NCI-H460 (cell line): ENCODE measurements at places on chromosomes 13 and 19.

GRCh38 chr13:50611117-50611781, 232.2 kb downstream of the DLEU7 start:
- DNase-seq = no peak

- no peak for DNase-seq
Measured at GRCh38 chr13:111304603-111305289, 15.7 kb upstream of the TEX29 start.

DNA sequence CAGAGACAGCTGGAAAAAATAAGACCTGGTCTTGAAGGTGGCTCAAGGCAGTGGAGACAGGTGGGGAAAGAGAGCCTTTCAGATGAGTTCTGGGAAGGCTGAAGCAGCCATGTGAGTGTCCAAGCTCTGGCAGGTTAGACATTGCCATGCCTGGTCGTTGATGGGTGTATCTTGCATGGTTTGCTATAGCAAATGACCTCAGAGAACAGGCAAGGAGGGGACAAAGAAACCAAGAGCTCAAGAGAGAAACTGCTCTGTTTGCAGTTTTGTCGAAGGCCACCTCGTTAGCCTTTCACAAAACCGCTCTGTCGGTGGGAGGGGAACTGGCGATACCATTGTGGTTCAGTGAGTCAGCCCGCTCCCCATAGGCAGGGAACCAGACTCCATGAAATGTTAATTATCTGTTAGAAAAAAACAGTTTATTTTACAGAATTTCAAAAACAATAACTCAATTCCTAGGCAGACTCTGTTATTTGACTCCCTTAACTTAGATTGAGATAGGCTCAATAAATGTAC, 82.8 kb upstream of the ARGLU1 start:
- no peak for DNase-seq

- peak; percentile 39 for DNase-seq
Measured at GRCh38 chr19:34430738-34431625, 2.8 kb downstream of the UBA2 start.

GRCh38 chr19:36032251-36033104, at the start of gene CLIP3:
TSS of gene CLIP3 (minus strand) at chr19:36032873. CDS start at chr19:36032357, 516 bp downstream.
- no peak for DNase-seq

DNA sequence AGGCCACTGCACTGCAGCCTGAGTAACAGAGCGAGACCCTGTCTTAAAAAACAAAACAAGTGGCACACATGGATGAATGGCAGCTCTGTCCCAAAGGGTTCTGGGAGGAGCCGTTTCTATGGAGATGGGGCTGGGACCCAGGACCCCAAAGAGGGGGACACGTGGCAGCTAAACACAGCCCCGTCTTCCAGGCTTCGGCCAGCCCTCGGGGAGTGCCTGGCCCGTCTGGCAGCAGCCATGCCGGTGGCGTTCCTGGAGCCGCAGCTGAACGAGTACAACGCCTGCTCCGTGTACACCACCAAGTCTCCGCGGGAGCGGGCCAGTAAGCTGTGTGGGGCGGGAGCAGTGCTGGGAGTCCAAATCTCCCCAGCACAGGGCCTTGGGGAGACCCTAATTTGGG, 82.4 kb downstream of the RYR1 start:
- no peak for DNase-seq

GRCh38 chr13:45678282-45678681, 23.8 kb upstream of the CBY2 start:
- DNase-seq = no peak

DNA sequence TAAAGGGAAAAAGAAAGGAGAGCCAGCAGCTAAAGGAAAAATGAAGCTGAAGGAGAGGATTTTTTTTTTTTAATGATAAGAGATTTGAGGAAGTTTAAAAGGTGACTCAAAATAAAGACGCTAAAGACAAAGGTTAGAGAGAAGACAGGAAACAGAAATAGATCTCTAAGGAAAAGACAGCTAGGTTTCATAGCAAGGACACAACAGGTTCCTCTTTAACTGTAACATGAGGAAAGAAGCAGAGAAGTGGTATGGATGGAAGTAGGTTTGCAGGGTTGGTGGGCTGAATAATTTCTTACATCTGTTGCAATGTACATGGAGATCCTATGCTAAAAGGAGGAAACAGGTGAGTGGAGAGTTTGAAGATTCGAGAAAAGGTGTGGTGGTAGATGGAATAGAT, 107.5 kb downstream of the MYCBP2 start:
- no peak for DNase-seq

- DNase-seq = no peak
Measured at GRCh38 chr19:1765904-1766799, 12.8 kb downstream of the ONECUT3 start.

GRCh38 chr13:20102525-20103180, 58.2 kb downstream of the GJA3 start:
- no peak for DNase-seq
